NCI-H748 treated with DMSO at 0.1 percent for 48 hours (cell line): ENCODE measurements at places on chromosomes 6 and 20.

DNA sequence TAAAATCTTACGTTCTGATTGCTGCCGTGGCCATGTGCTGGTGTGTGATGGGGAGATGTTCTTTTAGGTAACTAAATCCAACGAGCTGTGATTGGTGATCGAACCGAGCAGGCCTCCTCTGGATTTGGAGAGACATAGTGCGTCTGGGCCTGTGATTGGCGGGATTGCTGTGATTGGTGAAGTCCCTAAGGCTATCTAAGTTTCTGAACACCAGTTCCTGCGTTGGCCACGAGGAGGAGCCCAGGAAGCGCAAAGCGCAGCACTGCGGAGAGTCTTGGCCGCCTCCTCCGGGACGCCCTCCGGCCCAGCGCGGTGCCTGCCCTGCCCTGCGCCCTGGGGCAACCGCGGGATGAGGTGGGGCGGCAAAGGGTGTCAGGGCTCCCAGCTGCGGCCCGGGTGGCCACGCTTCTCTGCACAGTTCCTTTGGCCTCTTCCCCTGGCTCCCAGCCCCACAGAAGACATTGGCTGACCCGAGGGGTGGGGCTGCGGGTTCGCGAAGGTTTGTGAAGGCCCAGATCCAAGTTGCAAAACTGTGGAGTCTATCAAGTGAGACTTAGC lies 33.0 kb downstream of the HNF4A start:
- peak; percentile 20 for DNase-seq

DNA sequence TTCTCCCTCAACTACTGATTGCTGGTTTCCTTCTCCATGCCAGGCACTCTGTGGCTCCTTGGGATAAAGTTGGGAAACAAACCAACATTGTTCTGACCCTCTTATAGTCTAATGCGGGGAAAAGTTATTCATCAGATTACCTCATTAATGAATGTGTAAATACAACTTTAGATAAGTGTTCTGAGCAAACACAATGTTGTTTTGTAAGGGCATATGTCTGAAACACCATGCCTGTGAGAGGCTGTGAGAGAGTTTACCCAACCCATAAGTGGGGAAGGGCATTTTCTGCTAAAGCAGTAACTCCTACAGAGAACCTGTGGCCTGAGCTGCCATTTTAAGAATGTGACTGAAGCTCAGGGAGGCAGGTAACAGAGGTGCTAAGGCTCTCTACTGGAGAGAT lies 283.5 kb downstream of the KHDC1L start:
- DNase-seq: peak; percentile 78

- DNase-seq: no peak
Measured at GRCh38 chr6:4401408-4402368, 266.3 kb upstream of the ECI2 start.

- no peak for DNase-seq
Measured at GRCh38 chr6:29792123-29793035, 35.2 kb upstream of the HLA-G start.

- no peak for DNase-seq
Measured at GRCh38 chr20:5947276-5947675, 3.1 kb downstream of the TRMT6 start.

DNA sequence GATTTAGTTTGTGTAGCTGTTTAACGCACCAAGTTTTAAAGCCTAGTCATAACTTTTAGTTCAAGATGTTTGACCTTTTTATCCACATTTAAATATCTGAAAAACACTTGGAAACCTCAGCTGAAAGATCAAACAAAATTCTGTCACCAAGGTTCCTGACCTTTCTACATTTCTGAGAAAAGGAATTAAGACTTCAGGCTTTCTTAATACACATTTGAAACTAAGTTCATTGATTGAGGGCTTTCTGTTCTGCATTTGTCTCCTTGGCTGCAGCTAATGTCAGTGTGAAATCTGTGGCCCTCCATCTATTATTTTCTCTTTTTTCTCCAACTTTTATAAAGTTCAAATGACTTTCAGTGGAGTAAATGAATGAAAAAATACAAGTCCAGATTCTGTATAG lies 22.7 kb upstream of the FBXL4 start:
- no peak for DNase-seq

DNA sequence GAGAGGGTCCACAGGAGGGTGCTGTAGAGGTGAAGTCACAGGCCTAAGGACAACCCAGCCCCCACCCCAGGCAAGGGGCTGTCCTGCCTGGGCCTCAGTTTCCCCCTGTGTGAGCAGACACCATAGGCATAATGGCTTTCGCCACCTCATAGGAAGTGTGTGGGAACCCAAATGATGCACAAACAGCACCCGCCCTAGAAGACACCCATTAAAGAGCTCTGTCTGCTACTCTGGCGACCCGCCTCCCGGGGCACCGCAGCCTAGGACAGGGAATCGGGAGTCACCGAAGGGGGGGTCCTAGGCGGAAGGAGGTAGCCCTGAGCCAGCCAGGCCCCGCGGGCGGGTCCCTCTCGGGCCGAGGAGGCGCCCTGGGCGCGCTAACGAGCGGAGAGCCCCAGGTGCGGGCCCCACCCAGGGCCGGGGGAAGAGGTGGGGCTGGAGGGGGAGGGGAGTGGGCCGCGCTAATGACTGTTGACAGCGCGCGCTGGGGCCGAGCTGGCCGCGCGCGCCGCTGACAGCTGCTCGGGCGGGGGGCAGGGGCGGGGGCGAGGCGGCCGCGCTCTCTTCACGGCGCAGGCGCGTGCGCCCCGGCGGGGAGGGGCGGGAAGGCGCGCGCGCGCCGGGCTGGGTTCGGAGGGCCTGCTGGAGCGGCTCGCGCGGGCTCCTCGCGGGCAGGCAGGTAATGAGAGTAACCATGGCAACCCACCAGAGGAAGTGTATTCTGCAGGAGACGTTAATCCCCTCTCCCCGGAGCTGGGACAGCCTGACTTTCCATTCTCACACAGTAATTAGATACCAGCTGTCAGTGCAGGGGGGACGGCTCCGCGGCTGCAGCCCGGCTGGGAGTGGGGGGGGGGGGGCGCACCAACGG lies 48.9 kb downstream of the NOL4L start:
- DNase-seq: peak; percentile 96

DNA sequence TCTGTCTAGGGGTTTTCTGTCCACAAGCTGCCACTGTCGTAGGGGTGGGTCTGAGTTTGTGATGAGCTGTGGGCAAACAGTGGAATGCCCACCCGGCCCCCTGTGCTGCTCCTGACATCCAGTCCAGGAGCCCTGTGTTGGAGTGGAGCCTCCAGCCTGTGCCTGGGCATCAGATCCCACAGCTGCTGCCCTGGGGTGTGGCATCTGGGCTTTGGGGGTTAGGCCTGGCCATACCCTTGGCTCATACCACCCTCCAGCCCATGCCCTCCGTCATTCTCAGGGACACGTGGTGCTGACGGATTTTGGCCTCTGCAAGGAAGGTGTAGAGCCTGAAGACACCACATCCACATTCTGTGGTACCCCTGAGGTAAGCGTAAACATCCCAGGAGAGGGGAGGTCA lies 12.9 kb downstream of the SGK2 start:
- DNase-seq: no peak

DNA sequence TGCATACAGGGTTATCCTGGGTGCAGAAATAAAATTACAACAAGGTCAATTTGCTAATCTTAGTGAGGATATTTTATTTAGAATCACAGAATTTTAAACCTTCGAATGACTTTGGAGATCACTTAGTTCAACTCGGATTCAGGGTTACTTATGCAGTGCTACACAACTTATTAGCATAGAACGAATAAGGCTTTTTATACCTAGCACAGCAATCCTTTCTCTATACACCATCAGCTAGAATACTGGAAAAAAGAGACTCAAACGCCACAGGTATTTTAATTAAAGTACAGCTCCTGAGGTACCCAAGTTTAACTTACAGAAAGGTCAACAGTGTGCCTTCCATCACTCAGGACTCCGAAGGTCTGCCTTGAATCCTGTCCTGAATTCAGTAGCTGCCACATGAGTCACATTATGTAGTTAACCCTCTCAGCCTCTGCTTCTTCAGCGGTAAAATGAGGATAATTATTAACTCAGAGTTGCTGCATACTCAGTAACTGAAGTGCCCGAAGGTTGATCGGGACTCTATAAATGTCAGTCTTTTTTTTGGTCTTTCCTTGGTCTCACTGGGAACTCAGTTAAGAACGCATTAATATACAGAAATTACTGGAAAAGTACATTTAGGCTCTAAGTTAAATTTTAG lies 6.0 kb upstream of the QKI start:
- DNase-seq: no peak

DNA sequence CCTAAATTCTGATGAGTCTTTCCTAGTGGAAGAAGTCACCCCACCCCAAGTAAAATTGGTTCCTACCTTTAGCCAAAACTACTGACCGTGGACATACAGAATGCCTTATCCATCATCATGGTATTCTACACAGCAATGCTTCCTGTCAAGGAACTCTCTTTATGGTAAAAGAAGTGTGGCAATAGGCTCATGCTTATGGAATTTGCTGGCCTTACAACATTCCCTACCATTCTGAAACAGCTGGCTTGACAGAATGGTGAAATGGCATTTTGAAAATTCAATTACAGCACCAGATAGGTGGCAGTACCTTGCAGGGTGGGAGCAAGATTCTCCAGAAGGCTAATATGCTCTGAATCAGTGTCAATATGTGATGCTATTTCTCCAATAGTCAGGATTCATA lies 41.8 kb upstream of the BACH2 start:
- no peak for DNase-seq

GRCh38 chr6:161268531-161269210 lies 5.2 kb downstream of the AGPAT4 start:
- DNase-seq: no peak

DNA sequence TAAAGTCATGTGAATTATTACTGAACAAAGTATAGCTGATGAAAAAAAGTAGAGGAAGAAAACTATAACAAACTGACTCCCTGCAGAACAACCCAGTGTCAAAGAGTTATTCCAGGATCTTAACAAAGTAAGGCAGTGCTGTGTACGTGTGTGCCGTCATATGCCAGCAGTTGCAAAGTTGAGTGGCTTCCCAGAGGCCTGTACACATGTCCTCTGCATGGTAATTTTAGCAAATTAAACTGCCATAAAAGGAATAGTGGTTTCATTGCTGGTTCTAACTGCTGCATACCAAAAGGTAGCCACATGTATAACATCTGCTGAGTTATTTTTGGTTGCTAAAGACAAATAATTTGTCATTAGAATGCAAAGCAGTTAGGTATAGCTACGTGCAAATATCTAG lies 44.8 kb downstream of the RIPOR2 start:
- DNase-seq: no peak
